GM06990 (cell line): ENCODE measurements at places on chromosomes 4 and X.

DNA sequence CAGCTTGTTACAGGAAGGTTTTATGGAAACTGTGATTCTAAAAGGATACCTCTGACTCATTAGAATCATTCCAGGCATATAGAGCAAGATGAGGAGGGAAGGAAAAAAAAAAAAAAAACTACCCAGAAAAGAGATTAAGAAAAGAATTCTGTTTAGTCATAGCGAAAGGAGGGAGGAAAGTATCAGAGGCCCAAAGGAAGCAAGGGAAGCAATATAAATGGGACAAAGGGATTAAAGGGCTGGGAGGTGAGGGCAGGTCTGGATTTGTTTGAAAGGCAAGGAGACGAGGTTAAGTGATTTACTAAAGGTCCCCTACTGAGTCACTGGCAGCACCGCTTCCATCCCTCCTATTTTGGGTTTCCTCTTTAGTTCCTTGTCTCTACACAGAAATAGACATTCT lies 88.6 kb upstream of the IL1RAPL1 start:
- no peak for DNase-seq

DNA sequence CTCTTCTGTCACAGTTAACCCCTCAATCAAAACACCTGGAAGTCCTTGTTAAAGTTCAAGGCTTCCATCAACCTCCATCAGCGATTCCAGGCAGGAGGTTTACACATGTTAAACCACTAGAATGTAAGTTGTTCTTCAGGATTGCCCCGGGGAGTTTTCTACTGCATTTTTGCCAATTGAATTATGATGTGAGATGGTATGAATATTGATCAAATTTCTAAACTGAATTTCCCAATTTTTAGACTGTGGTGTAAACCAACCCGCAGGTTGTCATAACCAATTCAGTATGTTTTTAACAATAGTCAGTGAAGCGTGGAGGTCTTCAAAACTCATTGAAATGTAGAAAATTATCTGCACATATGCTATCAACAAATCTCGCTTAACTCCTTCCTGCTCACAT lies 21.2 kb upstream of the TENM3 start:
- DNase-seq = no peak

DNA sequence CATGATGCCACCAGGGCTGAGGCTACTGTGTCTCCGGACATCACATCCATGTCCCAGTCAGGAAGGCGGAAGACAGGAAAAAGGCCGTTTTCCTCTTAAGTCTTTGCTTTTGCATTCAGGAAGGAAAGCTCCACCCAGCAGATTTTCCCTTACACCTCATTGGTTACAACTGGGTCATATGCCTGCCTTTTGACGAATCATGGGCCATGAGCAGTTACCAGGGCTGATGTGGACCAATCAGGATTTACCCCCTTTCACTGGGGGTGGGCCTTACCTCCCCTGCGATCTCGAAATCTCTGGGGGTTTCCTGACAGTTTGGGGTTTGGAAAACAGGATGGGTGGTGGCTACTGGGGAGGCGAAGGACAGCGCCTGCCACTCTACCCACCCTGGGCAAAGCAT lies 52.5 kb upstream of the GRPEL1 start:
- no peak for DNase-seq

DNA sequence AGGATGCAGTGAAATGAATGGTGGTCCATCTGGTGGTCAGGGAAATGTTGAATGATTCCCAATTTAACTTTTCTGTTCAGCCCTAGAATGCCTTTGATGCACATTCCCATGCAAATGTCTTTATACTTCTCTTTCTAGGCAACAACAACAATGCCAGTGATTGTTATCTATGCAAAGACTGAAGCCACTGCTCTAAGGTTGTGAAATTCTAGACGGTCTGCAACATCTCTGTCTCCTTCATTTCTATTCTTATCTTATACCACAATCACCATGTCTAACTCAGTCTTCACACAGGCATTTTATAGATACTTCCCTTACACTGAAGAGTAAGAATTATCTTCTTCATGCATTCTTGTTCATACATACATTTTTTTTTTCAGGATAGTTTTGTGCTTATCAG lies 84.5 kb downstream of the HPGD start:
- no peak for DNase-seq

DNA sequence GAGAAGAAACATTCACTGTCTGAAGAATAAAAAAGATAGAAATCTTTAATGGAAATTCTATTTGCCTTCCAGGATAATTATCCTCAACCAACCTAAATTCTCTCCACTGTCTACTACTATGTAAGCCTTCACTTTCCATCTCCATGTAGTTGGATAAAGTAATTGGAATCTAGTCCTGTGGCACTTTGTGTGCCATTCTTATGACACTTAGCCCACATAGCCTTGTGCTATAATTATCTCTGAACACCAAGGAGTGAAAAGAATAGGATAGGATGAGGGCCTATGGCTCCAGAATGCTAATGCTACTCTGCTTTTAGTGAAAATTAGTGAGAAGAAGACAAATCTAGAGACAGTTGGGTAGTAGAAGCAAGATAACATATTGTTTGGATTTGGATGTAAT lies 20.2 kb downstream of the PRSS48 start:
- DNase-seq = no peak
